ENCODE measurements at places on chromosomes 4 and X. TPM values are rescaled to one million over a fixed set of nuclear protein-coding genes. Genes with fewer than 3 reads are reported as not detected.

GUCY1A1 gene
- total RNA-seq: 23.6 TPM

NWD2 gene
- 1.4 TPM for total RNA-seq

DCHS2 gene
- total RNA-seq: 0.07 TPM

CXorf49 gene
- total RNA-seq: 2.0 TPM

LRRC66 gene
- not detected for total RNA-seq

SUPT20HL2 gene
- total RNA-seq: not detected

MAGEB1 gene
- total RNA-seq: not detected

KDM6A gene
- total RNA-seq: 40.4 TPM

PQBP1 gene
- 113 TPM for total RNA-seq

PAGE4 gene
- total RNA-seq: not detected

SPANXB1 gene
- total RNA-seq: not detected

CHIC2 gene
- total RNA-seq: 16.5 TPM

ADH4 gene
- not detected for total RNA-seq

SMARCA1 gene
- 10.1 TPM for total RNA-seq

NPNT gene
- 90.1 TPM for total RNA-seq

PFKFB1 gene
- 0.31 TPM for total RNA-seq

REPS2 gene
- total RNA-seq: 14.5 TPM

USP27X gene
- total RNA-seq: 3.1 TPM

GIMD1 gene
- total RNA-seq: not detected

CT45A3 gene
- total RNA-seq: not detected

CLTRN gene
- total RNA-seq: 61.4 TPM

PPEF2 gene
- not detected for total RNA-seq

HMX1 gene
- not detected for total RNA-seq

SLC10A4 gene
- 0.61 TPM for total RNA-seq

PKD2 gene
- 31.6 TPM for total RNA-seq

CT47B1 gene
- not detected for total RNA-seq

TKTL1 gene
- not detected for total RNA-seq

EPGN gene
- 0.40 TPM for total RNA-seq

IL21 gene
- total RNA-seq: not detected

TCEAL3 gene
- total RNA-seq: 9.1 TPM

SPP1 gene
- 1,002 TPM for total RNA-seq

BMPR1B gene
- 9.2 TPM for total RNA-seq

RBM46 gene
- not detected for total RNA-seq

CENPVL1 gene
- not detected for total RNA-seq

CDKL2 gene
- total RNA-seq: 2.7 TPM

AWAT2 gene
- not detected for total RNA-seq

Measured in Calu3 (cell line).